ENCODE measurements at places on chromosomes 5 and 9.

- DNase-seq, result no peak
These were observed 11.0 kb downstream of the SNAPC3 start for GRCh38 chr9:15433661-15434060.

DNA sequence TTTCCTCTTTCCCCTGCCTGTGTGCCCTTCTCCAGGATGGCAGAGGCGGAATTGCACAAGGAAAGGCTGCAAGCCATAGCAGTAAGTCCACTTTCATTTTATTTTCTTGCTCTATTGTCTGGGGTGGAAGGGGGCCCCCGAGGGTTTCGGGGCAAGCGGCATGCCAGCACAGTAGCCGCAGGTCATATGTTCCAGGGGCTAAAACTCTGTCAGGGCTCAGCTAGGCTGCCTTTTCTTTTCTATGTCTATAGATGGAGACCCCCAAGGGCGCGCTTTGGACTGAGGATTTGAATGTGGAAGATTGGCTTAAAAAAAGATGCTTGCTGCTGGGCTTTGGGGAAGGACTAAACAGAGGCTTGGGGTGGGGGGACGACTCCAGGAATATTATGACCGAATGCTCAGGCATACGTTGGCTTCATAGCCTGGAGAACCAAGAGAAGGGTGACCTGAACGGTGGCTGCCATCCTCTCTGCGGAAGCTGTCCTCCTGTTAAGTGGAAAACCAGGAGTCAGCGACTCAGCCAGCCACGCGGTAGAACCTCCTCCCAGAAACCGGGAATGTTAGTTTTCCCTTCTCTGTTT lies 545 bp downstream of the PALM2AKAP2 start:
- DNase-seq, result peak; percentile 15

- no peak for DNase-seq
These were observed 117.9 kb upstream of the SV2C start for GRCh38 chr5:75965292-75965691.

DNA sequence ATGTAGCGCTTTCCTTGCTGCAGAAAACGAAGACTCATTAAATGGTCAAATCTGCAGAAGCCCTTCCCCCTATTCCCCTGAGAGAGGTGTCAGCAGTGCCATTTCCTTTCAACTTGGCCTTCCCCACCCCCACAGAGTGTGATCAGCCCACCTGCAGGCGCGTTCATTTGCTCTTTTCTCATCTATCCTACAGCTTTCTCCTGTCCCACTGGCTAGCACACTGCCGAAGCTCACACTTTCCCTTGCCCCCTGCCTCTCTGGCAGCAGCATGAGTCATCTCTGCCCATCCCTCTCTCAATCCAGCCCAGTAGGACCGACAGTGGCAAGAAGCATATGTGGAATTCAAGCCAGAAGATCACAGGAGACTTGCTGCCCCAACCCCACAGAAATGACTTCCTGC lies 213.8 kb downstream of the FAM114A2 start:
- no peak for DNase-seq

DNA sequence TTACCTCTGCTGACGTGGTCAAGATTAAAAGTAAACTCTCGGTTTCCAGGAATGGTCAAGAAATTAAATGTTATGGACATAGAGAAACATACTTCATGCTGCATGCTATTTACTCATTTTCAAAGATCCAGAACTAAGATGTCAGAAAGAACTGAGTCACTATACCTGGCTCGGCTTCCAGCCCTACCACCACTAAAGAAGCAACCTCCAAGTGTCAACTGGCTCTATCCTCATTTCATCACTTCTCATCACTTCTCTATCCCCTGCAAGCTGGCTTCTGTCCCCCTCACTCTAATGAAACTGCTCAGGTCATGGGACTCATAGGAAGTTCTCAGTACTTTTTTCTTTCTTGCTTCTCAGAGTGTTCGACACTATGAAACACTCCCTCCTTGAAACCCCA lies 116.2 kb downstream of the CDK5RAP2 start:
- no peak for DNase-seq

DNA sequence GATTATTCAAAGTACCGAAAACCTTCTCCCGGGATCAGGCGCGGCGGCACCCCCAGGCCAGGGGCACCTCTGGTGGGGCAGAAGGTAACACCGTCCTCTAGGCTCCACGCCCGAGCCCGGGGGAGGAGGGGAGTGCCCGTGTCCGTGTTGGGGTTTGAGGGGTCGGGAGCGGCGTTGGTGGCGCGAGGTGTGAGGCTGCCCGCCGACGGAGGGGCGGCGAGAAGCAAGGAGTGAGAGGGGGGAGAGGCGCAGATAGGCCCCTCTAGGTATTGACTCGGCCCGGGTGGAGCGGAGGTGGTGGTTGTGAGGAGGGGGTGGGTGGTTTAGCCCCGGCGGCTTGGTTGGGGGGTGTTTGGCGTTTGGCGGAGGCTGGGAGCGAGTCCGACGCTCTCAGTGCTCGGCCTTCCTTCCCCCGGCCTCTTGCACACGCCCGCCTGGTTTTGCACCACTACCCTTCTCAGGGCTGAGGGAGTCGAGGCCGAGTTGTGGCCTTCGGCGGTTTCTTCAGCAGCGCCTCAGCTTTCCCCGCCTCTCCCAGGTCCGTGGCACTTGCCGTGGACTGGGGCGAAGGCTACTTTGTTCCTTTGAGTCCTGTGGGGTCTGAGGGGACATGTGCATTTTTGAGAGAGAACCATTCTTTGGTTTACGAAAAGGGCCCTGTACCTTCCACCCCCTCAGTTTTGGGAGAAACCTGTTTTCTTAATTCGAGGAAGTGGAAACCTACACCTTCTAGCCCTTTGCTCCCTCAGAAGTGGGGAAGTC lies 450 bp downstream of the GPBP1 start:
- peak; percentile 42 for DNase-seq

DNA sequence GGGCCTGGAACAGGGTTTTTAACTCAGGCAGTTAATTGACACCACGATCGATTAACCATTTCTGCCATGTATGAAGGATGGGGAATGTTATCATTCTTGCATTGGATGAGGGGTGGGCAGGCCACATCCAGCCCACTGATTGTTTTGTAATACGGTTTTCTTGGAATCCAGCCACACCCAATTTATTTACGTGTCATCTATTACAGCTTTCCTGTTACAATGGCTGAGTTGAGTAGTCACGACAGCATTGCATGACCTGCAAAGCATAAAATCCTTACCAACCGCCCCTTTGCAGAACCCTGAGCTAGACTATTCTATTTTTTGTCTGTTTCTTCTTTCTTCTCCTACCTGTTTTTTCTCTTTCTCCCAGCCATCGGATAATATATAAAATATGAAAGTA lies 122.0 kb upstream of the STC2 start:
- no peak for DNase-seq

- no peak for DNase-seq
These were observed 64.8 kb downstream of the ACER2 start for GRCh38 chr9:19473605-19474004.

GRCh38 chr5:175823731-175824525 lies 47.5 kb upstream of the CPLX2 start:
- DNase-seq, result no peak

DNA sequence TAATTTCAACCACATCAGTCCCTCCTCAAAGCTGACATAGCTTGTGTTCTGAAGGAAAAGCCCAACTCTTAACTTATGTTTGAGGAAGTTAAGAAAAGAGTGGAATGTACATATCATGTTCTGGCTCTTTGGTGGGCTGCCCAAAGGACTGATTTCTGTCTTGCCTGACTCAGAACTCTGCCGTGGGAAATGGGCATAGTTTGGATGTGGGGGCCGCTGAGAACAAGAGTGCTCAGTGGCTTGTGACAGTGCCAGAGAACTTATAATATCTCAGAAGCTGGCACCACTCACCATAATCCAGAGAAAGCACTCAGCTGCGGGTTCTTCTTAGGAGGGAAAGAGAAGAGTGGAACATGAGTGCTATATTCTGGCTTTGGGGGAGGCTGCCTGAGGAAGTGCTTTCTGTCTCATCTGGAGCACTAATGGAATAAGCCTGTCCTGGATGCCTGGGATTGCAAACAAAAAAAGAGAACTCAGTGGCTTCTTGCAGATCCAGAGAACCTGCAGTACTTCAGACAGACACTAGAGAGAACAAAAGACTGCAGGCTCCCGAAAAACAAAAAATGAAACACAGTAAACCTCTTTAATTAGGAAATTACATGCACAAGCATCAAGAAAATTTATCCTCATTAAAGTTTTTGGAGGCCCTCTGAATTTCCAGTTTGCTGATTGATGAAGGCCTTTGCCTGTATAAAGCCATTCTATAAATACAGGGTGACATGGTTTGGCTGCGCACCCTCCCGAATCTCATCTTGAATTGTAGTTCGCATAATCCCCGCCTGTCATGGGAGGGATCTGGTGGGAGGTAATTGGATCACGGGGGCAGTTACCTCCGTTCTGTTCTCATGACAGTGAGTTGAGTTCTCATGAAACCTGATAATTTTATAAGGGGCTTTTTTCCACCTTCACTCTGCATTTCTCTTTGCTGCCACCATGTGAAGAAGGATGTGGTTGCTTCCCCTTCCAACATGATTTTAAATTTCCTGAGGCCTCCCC lies 207.0 kb downstream of the DMAC1 start:
- DNase-seq, result no peak

DNA sequence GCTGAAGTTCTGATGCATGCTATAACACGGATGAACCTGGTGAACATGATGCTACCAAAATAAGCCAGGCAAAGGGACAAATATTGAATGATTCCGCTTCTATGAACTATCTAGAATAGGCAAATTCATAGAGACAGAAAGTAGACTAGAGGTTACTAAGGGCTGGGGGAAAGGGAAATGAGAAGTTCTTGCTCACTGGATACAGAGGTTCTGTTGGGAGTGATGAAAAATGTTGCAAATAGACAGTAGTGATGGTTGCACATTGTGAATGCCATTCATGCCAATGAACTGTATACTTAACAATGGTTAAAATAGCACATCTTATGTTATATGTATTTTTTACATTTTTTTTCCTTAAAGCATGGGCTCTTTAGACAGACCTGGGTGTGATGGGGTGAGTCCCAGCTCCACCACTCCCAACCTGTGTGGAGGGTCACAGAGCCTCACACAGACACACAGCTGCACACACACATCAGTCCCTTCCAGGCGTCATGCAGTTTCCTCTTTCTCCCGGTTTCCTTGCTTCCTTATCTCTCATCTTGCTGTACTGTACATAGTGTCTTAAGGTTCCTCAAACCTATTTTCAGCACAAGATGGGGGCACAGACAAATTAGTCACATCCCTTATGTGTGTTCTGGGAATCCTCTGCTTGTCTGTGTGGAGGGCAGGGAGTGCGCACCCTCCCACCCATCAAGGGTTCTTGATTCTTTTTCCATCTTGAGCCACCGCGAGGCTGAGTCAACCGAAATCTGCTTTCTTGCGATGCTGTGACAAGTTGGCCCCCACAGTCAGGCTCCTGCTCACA lies 192.9 kb downstream of the CRB2 start:
- DNase-seq, result no peak

DNA sequence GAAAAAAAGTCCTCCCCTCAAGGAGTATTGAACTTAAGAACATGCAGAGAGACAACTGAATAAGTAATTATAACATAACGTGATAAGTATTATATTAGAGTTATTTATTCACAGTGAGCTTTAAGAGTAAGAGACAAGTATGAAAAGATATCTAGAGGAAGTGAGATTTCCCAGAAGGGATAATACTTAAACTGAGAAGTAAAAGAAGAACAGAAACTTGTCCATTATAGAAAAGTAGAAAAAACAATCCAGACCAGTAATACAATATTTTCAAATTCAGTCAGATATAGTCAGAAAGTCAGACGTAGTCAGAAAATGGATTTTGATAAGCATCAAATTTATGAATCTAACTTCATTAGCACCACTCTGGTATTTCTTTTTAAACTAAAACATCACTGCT lies 613.0 kb upstream of the CCNG1 start:
- no peak for DNase-seq

GRCh38 chr5:124639095-124639665 lies 107.3 kb downstream of the ZNF608 start:
- no peak for DNase-seq

DNA sequence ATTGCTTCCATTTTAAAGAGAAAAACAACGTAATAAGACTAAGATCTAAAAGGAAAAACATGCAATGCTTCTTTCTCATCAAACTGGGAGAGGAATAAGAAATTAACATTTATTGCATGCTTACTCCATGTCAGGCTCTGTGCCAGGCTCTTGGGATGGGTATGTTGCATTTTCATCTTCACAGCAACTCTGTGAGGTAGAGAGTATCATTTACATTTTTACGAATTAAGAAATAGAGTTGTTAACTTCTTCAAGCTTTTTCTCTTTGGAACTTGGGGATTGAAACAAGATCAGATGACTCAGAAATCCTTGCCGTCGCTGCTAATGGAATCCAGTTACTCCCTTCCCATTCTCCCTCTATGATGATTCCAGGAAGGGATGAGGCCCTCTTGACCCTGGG lies 39.5 kb downstream of the PDE8B start:
- no peak for DNase-seq

DNA sequence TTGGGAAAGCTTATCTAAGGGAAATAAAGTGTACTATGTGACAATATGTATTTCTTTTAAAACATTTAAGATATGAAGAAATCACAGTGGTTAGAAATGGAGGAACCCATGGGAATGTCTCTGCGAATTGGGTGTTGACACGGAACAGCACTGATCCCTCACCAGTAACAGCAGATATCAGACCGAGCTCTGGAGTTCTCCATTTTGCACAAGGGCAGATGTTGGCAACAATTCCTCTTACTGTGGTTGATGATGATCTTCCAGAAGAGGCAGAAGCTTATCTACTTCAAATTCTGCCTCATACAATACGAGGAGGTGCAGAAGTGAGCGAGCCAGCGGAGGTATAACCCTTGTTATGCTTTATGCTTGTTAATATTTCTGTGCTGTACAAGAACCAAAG lies 69.9 kb downstream of the ADGRV1 start:
- no peak for DNase-seq

DNA sequence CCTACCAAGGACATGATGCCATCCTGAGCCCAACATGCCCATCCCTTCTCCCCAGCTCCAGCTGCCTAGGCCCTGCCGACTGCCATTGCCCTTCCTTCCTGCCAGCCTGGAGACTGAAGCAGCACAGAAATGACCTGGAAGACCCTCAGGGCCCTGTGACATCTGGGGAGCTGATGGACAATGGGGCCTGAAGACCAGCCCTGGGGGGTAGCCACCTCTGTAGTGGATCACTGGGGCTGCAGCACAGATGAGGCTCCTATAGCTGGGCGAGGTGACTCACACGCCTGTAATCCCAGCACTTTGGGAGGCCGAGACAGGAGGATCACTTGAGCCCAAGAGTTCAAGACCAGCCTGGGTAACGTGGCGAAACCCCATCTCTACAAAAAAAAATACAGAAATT lies 86.6 kb downstream of the VAV2 start:
- no peak for DNase-seq

- no peak for DNase-seq
These were observed 6.0 kb upstream of the ST8SIA4 start for GRCh38 chr5:100909034-100909433.

DNA sequence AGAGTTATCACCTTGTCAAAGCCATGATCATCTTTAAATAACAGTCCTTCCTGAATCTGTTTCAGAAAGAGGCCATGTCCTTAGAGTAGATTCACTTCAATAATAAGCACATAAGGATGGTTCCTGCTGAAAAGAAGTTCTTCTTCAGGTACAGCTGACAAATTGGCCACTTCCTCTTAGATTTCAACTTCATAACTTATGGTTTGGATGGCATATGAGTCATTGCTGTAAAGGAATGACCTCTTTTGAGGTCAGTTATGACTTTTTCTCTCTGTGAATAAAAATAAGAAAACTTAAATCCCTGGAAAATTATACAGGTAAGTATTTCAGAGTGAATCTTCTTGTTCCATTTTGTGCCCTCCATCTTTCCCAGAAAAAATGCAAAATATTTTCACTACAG lies 555.3 kb upstream of the ZNF462 start:
- no peak for DNase-seq

Data from choroid plexus epithelial cell (primary cell).